ENCODE measurements at places on chromosomes 4 and X. TPM values are rescaled to one million over a fixed set of nuclear protein-coding genes. Genes with fewer than 3 reads are reported as not detected.

Gene GPR82
- total RNA-seq: 1.1 TPM

Gene MAGEA8
- total RNA-seq: not detected

Gene ARSD
- 42.9 TPM for total RNA-seq

Gene MCF2
- 0.14 TPM for total RNA-seq

Gene CENPU
- total RNA-seq: 3.6 TPM

Gene ASB5
- 0.40 TPM for total RNA-seq

Gene KCND1
- total RNA-seq: 1.7 TPM

DNA sequence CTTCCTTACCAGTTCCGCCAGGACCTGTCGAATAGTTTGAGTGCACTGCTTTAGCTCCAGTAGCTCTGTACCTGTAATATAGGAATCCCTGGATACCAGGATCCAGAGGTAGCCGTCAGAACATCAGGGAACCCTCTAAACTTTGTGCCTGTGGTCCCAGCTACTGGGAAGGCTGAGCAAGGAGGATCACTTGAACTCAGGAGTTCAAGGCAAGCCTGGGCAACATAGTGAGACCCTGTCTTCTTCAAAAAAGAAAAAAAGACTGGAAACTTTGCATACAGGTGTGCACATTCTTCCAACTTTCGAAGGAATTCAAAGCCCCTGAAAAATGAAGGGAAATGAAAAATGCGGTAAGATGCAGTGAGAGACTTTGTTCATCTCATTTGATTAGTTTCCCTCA is 32.6 kb upstream of the FAM193A start:
- no peak overlapping the region for H3K4me3 ChIP-seq
- H3K27me3 ChIP-seq: no peaks in the 10 kb centered on the region
- no peak overlapping the region for H3K27ac ChIP-seq

DNA sequence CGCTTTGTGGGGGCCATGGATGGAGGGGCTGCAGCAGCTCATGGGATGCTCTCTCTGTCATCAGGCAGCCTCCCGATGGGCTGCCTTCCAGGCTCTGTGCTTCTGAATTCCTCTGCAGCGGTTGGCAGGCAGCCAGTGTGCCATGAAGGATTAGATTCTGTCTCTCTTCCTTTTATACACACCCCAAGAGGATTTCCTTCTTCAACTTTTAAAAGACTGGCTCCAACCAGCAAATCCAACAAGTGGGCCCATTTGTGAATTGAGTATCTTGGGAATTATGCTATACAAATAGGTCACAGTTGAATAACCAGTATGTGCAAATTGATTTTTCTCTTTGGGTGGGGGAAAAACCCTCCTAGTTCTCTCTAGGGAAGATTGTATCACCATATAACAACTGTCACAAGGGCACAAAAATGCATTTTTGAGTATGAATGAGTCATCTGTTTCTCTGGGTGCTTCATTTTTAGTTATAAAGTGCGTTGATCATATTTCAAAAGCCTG is 96.8 kb upstream of the FAT1 start:
- no peak overlapping the region for H3K27ac ChIP-seq
- no peaks in the 10 kb centered on the region for H3K27me3 ChIP-seq
- DNase-seq: peak; percentile 93
- H3K4me3 ChIP-seq: no peak overlapping the region

GRCh38 chr4:188976644-188977115 is 837.4 kb downstream of the TRIML1 start:
- DNase-seq: peak; percentile 17
- H3K4me1 ChIP-seq: no peaks in the 10 kb centered on the region
- H3K27ac ChIP-seq: no peak overlapping the region
- H3K27me3 ChIP-seq: no peaks in the 10 kb centered on the region
- no peak overlapping the region for H3K4me3 ChIP-seq

- H3K27ac ChIP-seq: no peak overlapping the region
- peaks cover 8% of the 10 kb centered on the region for H3K4me1 ChIP-seq
- H3K4me3 ChIP-seq: no peak overlapping the region
- no peaks in the 10 kb centered on the region for H3K27me3 ChIP-seq
Measured at GRCh38 chr4:176782191-176782590, 10.5 kb downstream of the VEGFC start.

DNA sequence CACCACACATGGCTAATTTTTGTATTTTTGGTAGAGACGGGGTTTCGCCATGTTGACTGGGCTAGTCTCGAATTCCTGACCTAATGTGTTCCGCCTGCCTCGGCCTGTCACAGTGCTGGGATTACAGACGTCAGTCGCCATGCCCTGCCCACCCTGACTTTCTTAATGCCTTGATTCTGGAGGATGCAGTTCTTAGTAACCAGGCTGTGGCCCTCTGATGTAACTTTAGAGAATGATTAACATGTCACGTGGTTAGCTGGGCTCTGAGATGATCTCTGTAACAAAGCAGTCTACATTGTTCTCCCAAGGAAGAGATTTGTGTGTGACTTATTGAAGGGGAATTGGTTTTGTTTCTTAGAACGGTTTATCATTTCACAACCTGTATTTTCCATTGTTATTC is 30.6 kb downstream of the ANK2 start:
- H3K27ac ChIP-seq: no peak overlapping the region
- no peaks in the 10 kb centered on the region for H3K27me3 ChIP-seq

DNA sequence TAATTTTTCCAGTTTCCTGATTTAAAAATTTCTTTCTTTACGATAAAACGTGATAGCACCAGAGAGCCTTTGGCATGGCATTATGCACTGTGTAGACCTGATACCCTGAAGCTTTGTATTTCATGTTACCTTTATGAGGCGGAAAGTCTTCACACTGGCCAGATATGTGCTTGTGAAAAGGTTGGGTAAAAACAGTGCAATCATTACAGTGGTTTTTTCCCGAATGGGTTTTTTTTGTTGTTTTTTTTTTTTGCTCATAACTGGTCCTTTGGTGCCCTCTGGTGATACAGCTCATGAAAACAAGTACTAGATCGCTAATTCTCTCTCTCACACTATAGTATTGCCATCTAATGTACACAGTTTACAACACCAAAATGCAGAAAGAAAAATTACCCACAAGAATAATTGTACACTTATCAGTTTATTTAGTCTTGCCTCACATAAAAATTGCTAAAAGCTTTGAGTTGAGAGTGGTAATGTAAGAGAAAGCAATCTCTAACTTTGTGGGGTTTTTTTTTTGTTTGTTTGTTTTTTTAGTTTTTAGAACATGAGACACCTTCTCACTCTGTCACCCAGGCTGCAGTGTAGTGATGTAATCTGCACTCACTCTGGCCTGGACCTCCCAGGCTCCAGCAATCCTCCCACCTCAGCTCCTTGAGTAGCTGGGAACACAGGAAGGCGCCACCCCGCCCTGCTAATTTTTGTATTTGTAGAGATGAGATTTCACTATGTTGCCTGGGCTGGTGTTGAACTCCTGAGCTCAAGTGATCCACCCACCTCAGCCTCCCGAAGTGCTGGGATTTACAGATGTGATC is 21.3 kb downstream of the SPCS3 start:
- H3K27me3 ChIP-seq: no peaks in the 10 kb centered on the region
- no peak overlapping the region for H3K4me3 ChIP-seq
- no peaks in the 10 kb centered on the region for H3K4me1 ChIP-seq
- no peak overlapping the region for H3K27ac ChIP-seq
- H3K36me3 ChIP-seq: no peaks in the 10 kb centered on the region

DNA sequence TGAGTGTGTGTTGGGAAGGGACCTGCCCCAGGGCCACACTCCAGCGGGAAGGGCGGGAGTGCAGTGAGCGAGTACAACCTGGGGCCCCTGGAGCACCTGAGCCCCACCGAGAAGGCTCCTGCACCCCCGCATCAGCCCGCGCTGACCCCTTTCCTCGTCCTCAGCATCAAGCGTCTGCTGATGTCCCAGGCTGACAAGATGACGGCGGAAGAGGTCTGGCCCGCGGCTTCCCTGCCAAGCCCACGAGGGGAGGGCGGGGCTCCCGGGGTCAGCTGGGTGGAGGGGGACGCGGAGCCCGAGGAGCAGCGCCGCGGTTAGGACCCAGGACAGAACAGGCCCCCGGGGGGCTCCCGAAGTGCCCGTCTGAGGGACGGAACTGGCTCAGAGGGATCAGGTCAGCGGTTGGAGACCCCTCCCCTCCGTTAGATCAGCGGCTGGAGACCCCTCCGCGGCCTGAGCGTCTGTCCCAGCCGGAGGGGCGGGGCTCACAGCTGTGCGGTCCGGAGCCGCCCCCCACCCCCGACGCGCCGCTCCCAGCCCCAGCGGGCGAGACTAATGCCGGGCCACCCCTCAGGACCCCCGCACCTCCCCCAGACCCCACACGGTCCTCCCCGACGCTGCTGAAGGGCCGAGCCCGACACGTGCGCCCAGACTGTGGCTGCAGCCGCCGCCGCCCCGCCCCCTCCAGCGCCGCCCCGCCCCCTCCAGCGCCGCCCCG is 6.7 kb downstream of the MYL5 start:
- no peaks in the 10 kb centered on the region for H3K4me1 ChIP-seq
- H3K4me3 ChIP-seq: peak overlapping the region; percentile 22
- no peaks in the 10 kb centered on the region for H3K36me3 ChIP-seq
- H3K27ac ChIP-seq: no peak overlapping the region
- H3K27me3 ChIP-seq: no peaks in the 10 kb centered on the region
- peak; percentile 74 for DNase-seq

GRCh38 chr4:96753216-96753615 is 913.3 kb downstream of the PDHA2 start:
- H3K27me3 ChIP-seq: no peaks in the 10 kb centered on the region
- H3K36me3 ChIP-seq: no peaks in the 10 kb centered on the region
- no peak for DNase-seq
- no peaks in the 10 kb centered on the region for H3K4me1 ChIP-seq
- no peak overlapping the region for H3K27ac ChIP-seq

DNA sequence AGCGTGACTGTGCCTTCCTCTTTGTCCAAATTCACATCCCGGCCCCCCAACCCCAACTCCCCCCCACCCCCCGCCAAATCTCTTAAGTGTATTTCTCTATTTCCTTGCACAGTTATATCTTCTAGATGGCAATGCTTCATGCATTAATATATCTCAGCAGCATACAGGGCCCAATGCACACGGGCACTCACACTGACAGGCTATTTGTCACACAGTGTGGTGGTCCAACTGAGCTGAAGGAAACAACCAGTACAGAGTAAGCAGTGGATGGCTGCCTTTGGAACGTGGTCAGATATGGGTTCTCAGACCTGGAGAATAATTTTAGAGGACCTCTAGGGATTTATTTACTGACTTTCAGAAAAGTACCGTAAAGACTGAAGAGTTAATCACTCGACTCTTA is 681 bp downstream of the EXOC1 start:
- peak overlapping the region; percentile 91 for H3K4me3 ChIP-seq
- peaks cover 3% of the 10 kb centered on the region for H3K36me3 ChIP-seq
- peak overlapping the region; percentile 92 for H3K27ac ChIP-seq
- peaks cover 4% of the 10 kb centered on the region for H3K4me1 ChIP-seq

- no peak for DNase-seq
- no peak overlapping the region for H3K27ac ChIP-seq
- no peaks in the 10 kb centered on the region for H3K27me3 ChIP-seq
- no peaks in the 10 kb centered on the region for H3K4me1 ChIP-seq
- H3K4me3 ChIP-seq: no peak overlapping the region
- H3K36me3 ChIP-seq: no peaks in the 10 kb centered on the region
Measured at GRCh38 chr4:124993838-124994237, 281.3 kb upstream of the ANKRD50 start.

DNA sequence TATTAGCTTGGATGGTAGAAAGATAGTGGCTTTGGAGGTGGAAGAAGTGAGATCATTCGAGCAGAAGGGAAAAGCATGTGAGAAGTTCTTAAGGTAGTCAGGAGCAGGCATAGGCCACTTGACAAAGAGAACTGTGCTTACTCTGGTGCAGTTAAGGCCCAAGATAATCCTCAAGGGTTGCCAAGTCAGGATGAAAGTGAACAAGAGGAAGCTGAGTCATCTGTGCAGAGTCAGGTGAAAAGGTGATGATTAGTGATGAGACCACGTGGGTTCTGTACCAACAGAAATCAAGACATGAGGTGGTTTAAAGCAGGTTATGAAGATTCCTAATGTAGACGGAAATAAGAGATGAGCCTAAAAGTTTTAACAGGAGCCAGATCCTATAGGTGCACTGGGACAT is 369.8 kb downstream of the DTHD1 start:
- H3K27ac ChIP-seq: no peak overlapping the region
- H3K36me3 ChIP-seq: no peaks in the 10 kb centered on the region
- H3K4me1 ChIP-seq: no peaks in the 10 kb centered on the region
- no peak overlapping the region for H3K4me3 ChIP-seq
- no peaks in the 10 kb centered on the region for H3K27me3 ChIP-seq

DNA sequence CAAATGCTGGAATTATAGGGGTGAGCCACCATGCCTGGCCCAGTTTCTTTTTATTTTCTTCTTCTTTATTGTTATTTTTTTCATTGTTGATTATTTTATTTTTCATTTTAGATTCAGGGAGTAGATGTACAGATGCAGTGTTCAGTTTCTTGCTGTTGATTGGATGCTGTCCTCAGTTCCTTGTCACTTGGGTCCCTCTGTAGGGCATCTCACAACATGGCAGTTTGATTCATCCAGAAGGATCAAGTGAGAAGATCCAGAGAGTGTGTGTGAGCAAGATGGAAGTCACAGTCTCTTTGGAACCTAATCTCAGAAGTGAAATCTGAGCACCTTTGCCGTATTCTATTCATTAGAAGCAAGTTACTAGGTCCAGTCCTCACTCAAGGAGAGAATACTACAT is 20.9 kb downstream of the HMGB3 start:
- no peak overlapping the region for H3K27ac ChIP-seq
- H3K36me3 ChIP-seq: no peaks in the 10 kb centered on the region
- H3K4me3 ChIP-seq: no peak overlapping the region
- no peak for DNase-seq

- DNase-seq: no peak
- H3K4me1 ChIP-seq: no peaks in the 10 kb centered on the region
- no peak overlapping the region for H3K27ac ChIP-seq
- H3K27me3 ChIP-seq: no peaks in the 10 kb centered on the region
- no peaks in the 10 kb centered on the region for H3K36me3 ChIP-seq
- H3K4me3 ChIP-seq: no peak overlapping the region
Measured at GRCh38 chr4:148055844-148056243, 324.0 kb downstream of the ARHGAP10 start.

DNA sequence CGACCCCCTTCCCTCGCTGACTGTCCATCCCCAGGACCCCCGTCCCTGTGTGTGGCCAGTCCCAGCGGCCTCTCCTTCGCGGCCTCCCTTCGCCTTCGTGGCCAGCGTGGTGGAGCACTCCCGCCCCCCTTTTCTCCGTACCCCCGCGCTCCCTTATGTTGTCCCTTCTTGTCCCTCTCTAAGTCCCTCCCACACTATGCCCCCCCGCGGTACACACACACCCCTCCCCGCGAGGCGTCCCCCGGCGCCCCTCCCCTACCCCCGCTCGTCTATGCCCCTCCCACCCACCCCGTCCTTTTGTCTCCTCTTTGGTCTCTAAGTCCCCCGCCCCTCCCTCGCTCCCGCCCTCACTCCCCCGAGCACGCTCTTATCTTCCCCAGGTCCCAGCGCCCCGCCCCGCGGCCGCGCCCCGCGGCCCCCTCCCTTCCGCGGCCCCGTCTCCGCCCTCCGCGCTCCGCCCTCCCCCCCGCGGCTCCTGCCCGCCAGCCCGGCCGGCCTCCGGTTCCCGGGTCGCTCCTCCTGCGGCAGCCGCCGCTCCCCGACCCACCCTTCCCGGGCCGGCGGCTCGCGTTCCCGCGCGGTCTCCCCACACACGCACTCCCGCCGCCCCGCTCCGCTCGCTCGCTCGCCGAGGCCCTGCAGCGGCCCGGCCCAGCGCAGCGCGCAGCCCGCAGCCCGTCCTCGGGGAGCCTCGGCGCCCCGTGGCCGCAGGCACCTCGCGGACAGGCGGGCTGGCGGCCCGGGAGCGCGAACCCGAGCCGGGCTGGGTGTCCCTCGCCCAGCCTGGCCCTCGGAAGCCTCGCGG is 26.3 kb downstream of the UTP14A start:
- H3K36me3 ChIP-seq: peaks cover 5% of the 10 kb centered on the region
- DNase-seq: peak; percentile 96
- peak overlapping the region; percentile 92 for H3K27ac ChIP-seq
- H3K27me3 ChIP-seq: peaks cover 3% of the 10 kb centered on the region
- H3K4me1 ChIP-seq: no peaks in the 10 kb centered on the region

- no peak overlapping the region for H3K27ac ChIP-seq
- H3K4me3 ChIP-seq: no peak overlapping the region
- H3K27me3 ChIP-seq: no peaks in the 10 kb centered on the region
- DNase-seq: no peak
- no peaks in the 10 kb centered on the region for H3K36me3 ChIP-seq
Measured at GRCh38 chr4:66197451-66197850, 527.2 kb upstream of the EPHA5 start.

Measured in lung (tissue), 17 donors.